ENCODE measurements at places on chromosomes 6 and 20.
A peak's percentile ranks its signal among the peaks of the same experiment; 100 is the strongest.

- peak; percentile 73 for DNase-seq
Measured at GRCh38 chr6:123715006-123715863, 78.5 kb upstream of the TRDN start.

DNA sequence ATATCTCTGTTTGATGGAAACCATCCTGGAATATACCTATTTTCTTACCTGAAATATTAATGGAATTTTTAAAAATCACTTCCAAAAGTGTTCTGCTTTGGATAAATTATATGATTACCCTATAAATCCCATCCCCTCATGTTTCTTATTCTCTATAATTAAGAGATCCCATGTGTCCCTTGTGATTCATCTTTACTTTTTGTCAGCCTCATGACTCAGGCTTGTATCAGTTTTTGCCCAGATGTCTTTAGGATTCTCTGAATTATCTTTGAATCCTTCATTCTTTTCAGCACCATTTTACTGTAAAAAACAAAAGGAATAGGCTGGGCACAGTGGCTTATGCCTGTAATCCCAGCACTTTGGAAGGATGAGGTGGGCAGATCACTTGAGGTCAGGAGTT lies 804.5 kb upstream of the CITED2 start:
- no peak for DNase-seq

- DNase-seq: peak; percentile 85
Measured at GRCh38 chr6:25166955-25167748, 112.0 kb upstream of the CARMIL1 start.

DNA sequence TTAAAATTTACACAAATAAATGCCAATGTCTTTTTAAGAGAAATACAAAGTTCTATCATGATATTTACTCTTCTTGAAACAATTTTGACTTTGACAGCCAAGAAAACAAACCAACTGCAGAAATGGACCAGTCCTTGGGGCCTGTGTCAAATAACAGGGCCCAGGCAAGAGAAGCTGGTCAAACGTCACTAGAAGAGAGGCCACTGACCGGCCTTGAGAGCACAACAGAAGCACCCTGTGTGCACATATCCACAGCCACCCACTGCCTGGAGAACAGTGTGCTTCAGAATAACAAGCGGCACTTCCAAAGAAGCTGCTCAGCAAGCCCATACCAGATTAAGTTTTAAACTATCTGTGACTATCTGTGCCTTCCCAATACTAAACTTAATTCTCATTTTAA lies 14.8 kb downstream of the APMAP start:
- DNase-seq: no peak

GRCh38 chr6:165222315-165223025 lies 86.9 kb downstream of the C6orf118 start:
- no peak for DNase-seq

GRCh38 chr6:142470421-142470820 lies 168.6 kb downstream of the ADGRG6 start:
- DNase-seq: no peak

DNA sequence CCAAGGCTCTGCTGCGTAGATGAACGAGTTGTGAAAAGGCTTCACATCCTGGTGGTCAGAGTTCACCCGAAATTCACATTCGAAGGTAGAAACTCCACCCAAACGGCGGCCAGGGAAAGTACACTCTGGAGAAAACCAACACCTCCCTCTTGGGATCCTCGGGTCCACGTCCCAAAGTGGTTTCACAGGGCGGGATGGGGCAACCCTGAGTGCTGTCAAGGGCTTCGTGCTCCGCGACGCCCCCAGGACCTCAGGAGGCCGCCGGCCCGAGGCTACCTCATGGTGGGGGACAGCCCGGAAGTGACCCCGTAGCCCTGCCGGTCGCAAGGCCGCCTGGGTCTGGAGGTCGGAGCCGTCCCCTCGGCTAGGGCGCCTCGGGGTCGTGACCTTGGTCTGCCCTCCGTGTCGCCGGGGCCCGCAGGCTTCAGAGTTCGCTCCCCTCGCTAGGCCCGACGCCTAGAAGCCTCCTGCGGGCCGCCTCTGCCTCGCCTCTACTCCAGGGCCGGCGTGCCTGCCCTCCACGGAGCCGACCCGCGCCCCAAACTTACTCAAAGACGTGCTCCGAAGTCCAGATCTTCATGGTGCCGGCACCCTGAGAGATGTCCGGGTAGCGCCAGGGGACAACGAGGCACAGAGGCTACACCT lies at the start of gene PRELID3B:
PRELID3B (minus strand) TSS at position 636 of the 645 bp plus-strand sequence; CDS start at position 580, 56 bp downstream.
- DNase-seq: peak; percentile 43

GRCh38 chr6:154984146-154984545 lies 11.0 kb upstream of the TIAM2 start:
- DNase-seq: peak; percentile 33

GRCh38 chr20:14928083-14928482 lies 590.7 kb upstream of the FLRT3 start:
- peak; percentile 86 for DNase-seq

DNA sequence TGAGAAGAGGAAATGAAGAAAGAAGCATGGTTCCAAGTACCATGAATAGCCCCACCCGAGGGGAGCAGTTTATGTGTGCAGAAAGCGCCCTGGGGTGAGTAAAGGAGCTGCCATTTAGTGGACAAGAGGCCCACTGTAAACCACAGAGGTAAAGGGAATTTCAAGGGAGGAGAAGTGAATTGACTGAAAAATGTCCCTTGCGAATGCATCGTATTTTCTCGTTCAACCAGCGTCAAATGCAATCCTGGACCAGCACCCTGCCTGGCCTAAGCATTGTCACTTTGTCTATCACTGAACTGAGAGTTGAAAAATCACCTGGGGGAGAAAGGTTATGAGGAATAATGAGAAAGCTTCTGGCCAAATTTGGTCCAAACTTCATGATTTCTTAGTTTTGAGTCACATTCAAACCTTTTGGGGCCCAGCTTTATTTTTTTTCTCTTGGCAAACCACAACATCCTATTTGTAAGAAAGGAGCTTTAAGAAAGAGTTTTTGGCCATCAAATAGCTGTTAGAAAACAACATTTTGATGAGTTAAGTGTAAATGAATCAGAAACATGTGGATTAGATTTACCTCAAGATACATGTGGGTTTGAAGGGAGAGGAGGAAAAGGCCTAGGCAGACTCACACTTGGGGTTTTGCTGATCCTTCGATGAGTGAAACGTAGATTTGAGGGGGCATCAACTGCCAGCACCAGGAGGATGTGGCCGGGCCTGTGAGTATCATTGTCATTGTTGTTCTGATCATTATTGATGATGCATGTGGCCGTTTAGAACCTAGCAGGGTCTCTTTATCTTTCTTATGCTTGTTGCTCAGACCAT lies 214.0 kb downstream of the CLIC5 start:
- DNase-seq: no peak

All from NCI-H69 (cell line).